Umbilical cord (tissue), 2 donors: ENCODE measurements at places on chromosomes 12 and 14.

- DNase-seq: no peak
These were observed 184.0 kb upstream of the RGS6 start for GRCh38 chr14:71748196-71748595.

GRCh38 chr14:56119201-56119981, 1.2 kb downstream of the PELI2 start:
- DNase-seq: peak; percentile 62

GRCh38 chr12:115261691-115262398, 577.9 kb upstream of the TBX3 start:
- DNase-seq: no peak

GRCh38 chr12:5123921-5124320, 80.2 kb downstream of the KCNA5 start:
- no peak for DNase-seq

- no peak for DNase-seq
These were observed 86.0 kb downstream of the SCFD1 start for GRCh38 chr14:30708157-30708556.

DNA sequence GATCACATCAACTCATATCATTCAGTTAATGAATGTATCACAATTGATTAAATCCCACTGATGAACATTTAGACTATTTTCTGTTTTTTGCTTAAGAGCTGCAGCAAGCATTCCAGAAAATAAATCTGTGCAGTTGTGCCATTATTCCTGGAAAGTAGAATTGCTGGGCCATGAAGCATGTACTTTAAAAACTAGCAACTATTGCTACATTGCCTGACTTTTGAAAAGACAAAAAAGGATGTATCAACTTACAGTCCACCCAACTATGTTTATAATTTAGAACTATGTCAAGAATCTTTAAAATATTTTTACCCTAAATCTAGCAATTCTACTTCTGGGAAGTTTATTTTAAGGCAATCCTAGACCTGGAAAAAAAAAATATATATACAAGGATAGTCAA, 33.4 kb upstream of the ERGIC2 start:
- no peak for DNase-seq

DNA sequence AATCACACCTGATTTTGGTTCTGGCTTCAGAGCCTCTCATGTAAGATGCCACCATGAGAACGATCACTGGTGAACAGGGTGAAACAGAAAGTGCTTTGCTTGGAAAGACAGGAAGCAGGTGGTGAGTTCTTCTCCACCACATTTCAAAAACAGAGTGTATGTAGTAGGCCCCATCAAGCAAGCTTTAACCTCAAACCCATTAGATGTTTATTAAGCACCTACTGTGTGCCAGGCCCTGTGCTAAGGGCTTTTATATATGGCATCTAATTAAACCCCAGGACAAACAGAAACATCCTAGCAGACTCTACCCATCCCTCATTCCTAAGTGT, 47.8 kb upstream of the MED13L start:
- DNase-seq: no peak

GRCh38 chr12:111249018-111249370, 119.9 kb downstream of the PHETA1 start:
- no peak for DNase-seq

- DNase-seq: no peak
These were observed 60.4 kb upstream of the SLC6A15 start for GRCh38 chr12:84973026-84973425.

- DNase-seq: no peak
These were observed 25.0 kb upstream of the COCH start for GRCh38 chr14:30849354-30849753.

- DNase-seq: no peak
These were observed at the start of gene DPPA3 for GRCh38 chr12:7711133-7711532. TSS of gene DPPA3 (plus strand) at chr12:7711433. CDS start at chr12:7711571, 138 bp downstream.

DNA sequence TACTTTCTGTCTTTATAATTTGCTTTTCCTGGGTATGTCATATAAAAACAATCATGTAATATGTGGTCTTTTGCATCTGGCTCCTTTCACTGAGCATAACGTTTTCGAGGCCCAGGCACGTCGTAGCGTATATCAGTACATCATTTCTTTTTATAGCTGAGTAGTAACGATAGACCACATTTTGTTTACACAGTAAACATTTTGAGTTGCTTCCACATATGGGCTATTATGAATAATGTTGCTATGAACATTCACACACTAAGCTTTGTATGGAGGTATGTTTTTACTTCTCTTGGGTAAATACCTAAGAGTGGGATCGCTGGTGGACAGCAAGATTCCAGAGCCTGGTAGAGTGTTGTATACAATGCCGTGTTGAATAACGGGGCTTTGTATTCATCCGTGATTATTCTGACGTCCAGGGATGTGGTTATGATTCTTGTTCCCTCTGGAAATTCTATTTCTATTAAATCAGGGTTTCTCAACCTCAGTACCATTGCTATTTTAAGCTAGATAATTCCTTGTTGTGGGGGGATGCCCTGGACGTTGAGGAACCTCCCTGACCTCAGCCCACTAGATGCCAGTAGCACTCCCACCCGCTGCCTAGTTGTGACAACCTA, 38.9 kb upstream of the CIT start:
- no peak for DNase-seq

- DNase-seq: no peak
These were observed 1.3 kb downstream of the STRAP start for GRCh38 chr12:15883536-15883935.

DNA sequence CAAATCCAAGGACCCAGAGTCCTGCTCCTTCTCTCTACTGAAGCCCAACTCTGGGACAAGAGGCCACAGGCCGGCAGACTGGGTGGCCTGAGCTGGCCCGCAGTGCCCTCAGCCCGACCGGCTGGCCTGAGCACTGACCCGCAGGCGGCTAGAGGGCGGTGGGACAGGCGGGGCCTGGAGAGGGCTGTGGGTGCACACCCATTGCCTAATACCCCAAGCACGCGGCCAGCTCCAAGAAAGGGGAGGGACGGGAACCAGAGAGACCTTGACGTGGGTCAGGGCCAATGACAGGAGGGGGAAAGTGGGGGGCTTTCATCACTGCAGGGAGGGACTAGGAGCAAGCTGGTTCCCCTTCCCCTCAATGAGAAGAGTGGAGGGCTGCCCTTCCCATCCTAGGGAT, 2.0 kb upstream of the WNT10B start:
- no peak for DNase-seq

- peak; percentile 67 for DNase-seq
These were observed 41.6 kb downstream of the UBE3B start for GRCh38 chr12:109518820-109519665.

DNA sequence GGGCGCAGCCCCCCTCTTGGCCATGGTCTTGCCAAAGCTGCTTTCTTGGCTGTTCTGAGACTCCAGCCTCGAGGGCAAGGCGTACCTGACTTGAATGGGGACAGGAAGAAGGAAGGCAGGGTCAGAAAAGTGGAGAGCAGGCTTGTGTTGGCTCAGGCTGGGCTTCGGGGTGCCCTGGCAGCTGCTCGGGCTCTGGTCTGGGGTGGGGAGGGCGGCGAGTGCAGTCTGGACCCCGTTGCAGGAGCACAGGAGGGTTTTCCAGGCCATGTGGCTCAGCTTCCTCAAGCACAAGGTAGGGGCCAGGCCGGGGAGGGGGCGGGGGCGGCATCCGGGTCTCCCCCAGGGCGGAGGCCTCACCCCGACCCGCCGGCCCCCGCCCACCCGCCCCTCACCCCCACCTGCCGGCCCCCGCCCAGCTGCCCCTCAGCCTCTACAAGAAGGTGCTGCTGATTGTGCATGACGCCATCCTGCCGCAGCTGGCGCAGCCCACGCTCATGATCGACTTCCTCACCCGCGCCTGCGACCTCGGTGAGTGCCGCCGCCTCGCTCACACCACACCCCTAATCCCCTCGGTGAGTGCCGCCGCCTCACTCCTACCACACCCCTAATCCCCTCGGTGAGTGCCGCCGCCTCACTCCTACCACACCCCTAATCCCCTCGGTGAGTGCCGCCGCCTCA, 4.2 kb downstream of the NOC4L start:
- no peak for DNase-seq

- no peak for DNase-seq
These were observed 7.5 kb downstream of the NTF3 start for GRCh38 chr12:5439371-5439771.

- DNase-seq: no peak
These were observed 327.7 kb downstream of the RAD51B start for GRCh38 chr14:68147303-68147702.

- DNase-seq: no peak
These were observed 34.6 kb downstream of the ANKRD9 start for GRCh38 chr14:102474934-102475333.

GRCh38 chr12:48937170-48937569, 11.9 kb upstream of the FKBP11 start:
- no peak for DNase-seq

DNA sequence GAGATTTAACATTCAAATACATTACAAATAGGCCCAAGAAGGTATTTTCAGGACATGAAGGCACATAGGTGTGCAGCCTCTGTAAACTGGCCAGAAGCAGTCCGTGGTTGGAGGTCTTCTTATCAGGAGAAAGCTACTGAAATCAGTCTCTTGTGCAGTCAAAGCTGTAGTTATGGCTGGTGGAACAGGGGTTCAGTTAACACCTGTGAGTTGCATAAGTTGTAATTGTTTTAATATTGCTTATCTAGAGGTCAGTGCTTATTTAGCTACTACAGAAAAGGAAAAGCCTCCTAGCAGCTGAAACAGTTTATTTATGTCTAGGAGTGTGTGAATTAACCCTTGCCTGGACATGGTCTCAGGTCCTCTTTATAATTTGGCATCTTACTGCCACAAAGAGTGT, 377.6 kb upstream of the MDGA2 start:
- no peak for DNase-seq
